Left renal cortex interstitium (tissue), 4 donors: ENCODE measurements at places on chromosomes 16 and 17.

DNA sequence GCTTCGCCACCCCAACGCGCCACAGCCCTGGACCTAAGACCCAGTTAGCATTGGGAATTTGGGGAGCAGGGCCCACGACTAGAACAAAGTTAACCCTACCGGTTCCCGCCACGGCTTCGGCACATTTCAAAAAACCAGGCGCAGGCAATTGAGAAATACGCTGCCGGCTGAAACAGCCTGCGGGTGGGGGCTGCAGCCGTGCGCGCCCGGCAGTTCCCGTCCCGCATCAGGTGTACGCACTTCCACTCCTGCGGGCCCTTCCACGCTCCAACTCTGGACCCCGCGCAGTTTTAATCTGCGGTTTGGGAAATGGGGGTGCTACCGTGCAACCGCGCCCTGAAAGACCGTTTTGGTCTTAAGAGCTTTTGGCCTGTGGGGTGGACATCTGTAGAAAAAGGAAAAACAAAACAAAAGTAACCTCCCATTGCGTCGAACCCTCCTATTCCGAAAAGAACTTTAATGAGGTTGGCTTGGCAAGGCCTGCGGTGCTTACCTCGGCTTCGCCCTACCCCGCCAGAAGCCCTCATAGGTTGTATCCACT is 7.1 kb downstream of the IRX5 start:
- DNase-seq, result no peak

GRCh38 chr17:8713878-8714277 is 30.8 kb downstream of the CCDC42 start:
- no peak for DNase-seq

DNA sequence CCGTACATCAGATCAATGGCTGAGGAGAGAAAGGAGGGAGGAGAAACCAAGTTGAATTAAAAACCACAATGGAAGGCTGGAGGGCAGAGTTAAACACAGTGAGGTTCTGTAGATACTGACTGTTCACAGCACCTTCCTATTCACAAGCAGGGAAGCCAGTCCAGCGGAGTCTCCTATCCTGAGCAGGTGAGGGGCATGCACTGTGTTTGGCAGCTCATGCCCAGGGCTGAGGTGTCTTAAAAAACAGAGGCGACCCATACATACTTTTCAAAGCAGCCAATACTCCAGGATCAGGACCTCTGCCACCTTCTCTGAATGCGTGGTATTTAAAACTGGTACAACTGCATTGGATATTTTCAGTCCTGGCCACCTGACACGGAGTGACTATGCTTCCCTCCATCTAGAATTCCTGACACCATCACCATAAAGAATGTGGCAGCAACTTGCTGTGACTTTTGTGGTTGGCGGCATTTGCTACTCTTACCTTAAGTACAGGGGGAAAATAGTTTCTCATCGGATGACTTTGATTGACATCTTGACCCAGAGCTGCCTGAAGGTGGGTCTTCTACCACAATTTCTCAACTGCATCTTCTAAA is 21.5 kb downstream of the USP22 start:
- DNase-seq, result no peak

- no peak for DNase-seq
Observed at GRCh38 chr17:12549499-12550041, 116.1 kb upstream of the MYOCD start.

DNA sequence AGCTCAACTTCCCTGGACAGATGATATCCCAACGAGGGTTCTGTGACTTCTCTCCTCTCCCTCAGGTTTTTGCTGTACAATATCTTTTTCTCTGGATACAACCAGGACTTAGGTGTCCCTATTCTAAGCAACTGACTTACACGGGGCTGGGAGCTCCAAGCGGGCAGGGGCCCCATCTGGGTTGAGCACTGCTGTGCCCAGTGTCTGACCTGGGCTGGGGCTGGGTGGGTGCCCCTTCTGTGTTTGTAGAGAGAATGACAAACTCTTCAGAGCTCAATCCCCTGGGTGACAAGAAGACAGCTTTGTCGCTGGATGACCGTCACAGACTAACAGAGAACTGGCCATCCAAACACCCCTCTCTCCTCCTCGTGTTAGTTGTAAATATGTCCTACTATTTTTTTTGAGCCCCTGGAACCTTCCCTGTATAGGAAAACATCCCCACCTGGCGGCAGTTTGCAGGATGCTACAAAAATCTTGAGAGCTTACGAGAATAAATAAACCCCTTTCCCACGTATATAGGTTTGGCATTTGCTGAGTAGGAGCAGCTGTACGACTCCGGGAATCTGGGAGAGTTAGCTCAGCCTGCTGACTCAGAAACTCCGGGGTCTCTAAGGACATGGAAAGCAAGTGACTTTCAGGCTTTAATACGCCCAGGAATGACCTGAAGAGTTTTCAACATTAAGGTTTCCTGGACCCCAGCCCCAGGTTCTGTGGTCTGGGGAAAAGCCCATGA is 23.7 kb upstream of the RCVRN start:
- peak; percentile 36 for DNase-seq
